ENCODE measurements at places on chromosomes 12 and 14. TPM values are rescaled to one million over a fixed set of nuclear protein-coding genes. Genes with fewer than 3 reads are reported as not detected.

The PNN gene
- 24.4 TPM for total RNA-seq

DNA sequence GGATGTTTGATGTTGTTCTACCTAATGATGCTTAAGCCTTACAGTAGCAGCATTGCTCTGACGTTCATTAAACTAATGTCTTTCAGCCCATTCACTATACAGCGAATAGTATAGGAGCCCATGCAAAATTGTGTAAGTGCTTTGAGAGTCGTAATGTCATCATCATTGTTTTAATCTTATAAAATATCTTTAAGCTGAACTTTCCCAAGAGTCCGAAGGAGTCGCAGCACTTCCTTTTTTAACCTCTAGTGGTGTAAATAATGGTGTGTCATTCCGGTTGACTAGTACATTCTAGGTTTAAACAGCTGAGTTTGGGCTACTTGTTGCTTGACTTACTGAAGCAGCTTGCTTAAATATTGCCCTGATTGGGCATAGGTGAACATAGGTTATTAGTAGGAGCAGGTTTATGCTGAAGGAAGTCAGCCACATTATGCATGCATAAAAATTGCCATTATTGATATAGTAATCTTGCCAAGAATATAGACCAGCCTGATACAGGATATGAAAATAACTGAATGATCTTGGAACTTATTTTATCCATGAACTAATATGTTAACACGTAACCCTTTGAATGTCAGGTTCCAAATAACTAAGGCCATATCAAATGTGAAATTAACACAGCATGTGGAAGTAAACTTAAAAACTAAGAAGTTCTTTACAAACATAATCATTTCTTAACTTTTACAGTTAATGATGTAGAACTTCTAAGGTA, 2.6 kb downstream of the WNK1 start:
- H3K4me1 ChIP-seq = peaks cover 54% of the 10 kb centered on the region
- peak overlapping the region; percentile 95 for H3K27ac ChIP-seq
- peak overlapping the region; percentile 96 for H3K4me3 ChIP-seq
- H3K27me3 ChIP-seq = no peaks in the 10 kb centered on the region

DNA sequence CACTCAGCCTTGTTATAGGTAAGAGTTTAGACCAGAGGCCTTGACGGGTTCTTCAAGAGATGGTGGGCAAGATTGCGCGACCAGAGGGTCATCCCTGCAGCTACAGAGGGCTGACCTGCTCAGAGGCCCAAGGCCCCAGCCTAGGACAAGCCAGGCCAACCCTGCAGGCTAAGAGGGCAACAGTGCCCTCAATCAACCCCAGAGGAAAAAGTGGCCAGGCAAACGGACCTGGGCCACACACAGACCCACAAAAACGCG, 1.3 kb downstream of the SSH1 start:
- H3K4me1 ChIP-seq = peaks cover 61% of the 10 kb centered on the region
- no peaks in the 10 kb centered on the region for H3K36me3 ChIP-seq
- peak overlapping the region; percentile 100 for H3K27ac ChIP-seq
- no peaks in the 10 kb centered on the region for H3K27me3 ChIP-seq
- peak overlapping the region; percentile 98 for H3K4me3 ChIP-seq

The CLSTN3 gene
- total RNA-seq = 5.1 TPM

GRCh38 chr12:121033625-121034349, 5.3 kb downstream of the OASL start:
- peaks cover 3% of the 10 kb centered on the region for H3K4me1 ChIP-seq
- H3K4me3 ChIP-seq = no peak overlapping the region
- no peak overlapping the region for H3K27ac ChIP-seq
- H3K27me3 ChIP-seq = peaks cover 3% of the 10 kb centered on the region
- H3K36me3 ChIP-seq = no peaks in the 10 kb centered on the region
- DNase-seq = no peak

The TMPRSS12 gene
- total RNA-seq = not detected

DNA sequence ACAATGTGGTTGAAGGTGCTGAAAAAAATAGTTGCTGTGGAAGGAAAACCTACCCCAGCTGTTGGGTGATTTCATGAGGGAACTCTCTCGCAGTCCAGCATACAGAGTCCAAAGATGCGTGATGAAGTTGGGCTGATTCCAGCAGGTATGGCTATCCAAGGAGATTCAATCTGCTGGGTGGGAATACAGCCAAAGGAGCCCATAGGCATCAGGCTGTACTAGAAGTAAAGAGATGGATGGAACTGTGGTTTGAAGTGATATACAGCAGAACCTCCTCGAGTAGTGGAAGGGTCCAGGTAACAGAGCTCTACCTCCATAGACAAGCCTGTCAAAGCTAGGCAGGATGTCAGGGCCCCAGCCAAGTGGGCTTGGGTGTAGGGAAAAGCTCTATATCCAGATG, 11.5 kb upstream of the TMTC2 start:
- H3K27ac ChIP-seq = no peak overlapping the region
- no peaks in the 10 kb centered on the region for H3K27me3 ChIP-seq
- DNase-seq = no peak
- H3K4me1 ChIP-seq = no peaks in the 10 kb centered on the region
- no peak overlapping the region for H3K4me3 ChIP-seq
- H3K36me3 ChIP-seq = no peaks in the 10 kb centered on the region

GRCh38 chr12:93676408-93677194, 574 bp upstream of the CRADD start:
- no peak for DNase-seq
- no peaks in the 10 kb centered on the region for H3K36me3 ChIP-seq
- peak overlapping the region; percentile 69 for H3K4me3 ChIP-seq

GRCh38 chr14:87109271-87109670, 883.7 kb downstream of the GALC start:
- H3K4me3 ChIP-seq = no peak overlapping the region
- H3K4me1 ChIP-seq = no peaks in the 10 kb centered on the region
- no peak overlapping the region for H3K27ac ChIP-seq
- H3K36me3 ChIP-seq = no peaks in the 10 kb centered on the region
- no peaks in the 10 kb centered on the region for H3K27me3 ChIP-seq
- DNase-seq = no peak

- H3K27ac ChIP-seq = no peak overlapping the region
- no peak for DNase-seq
- H3K27me3 ChIP-seq = peaks cover 3% of the 10 kb centered on the region
- H3K4me1 ChIP-seq = no peaks in the 10 kb centered on the region
These were observed 13.1 kb upstream of the TMEM119 start for GRCh38 chr12:108610856-108611605.

The E2F7 gene
- not detected for total RNA-seq

- H3K27me3 ChIP-seq = no peaks in the 10 kb centered on the region
- no peak overlapping the region for H3K27ac ChIP-seq
- no peaks in the 10 kb centered on the region for H3K4me1 ChIP-seq
- H3K4me3 ChIP-seq = no peak overlapping the region
- H3K36me3 ChIP-seq = no peaks in the 10 kb centered on the region
These were observed 35.5 kb downstream of the BORCS5 start for GRCh38 chr12:12392413-12392812.

The HCAR1 gene
- 0.13 TPM for total RNA-seq

DNA sequence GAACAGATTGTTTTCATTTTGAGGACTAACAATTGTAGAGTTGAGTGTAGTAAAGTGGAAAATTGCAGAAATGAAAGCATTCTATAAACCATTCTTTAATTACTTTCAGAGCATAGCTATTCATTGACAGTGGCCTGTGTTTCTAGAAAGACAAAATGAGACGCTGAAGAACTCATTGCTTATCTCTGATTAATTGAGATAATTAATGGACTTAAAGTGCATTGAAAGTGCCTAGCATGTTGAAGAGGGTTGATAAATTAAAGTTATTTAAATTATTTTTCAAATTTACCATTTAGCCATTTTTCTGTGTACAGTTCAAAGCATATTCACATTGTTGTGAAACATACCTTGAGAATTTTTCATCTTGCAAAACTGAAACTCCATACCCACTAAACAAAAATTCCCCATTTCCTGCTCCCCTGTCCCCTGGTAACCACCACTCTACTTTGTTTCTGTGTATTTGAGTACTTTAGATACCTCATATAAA, 57.4 kb downstream of the DAAM1 start:
- no peak overlapping the region for H3K4me3 ChIP-seq
- no peak for DNase-seq
- H3K27me3 ChIP-seq = no peaks in the 10 kb centered on the region
- no peaks in the 10 kb centered on the region for H3K4me1 ChIP-seq
- no peak overlapping the region for H3K27ac ChIP-seq

DNA sequence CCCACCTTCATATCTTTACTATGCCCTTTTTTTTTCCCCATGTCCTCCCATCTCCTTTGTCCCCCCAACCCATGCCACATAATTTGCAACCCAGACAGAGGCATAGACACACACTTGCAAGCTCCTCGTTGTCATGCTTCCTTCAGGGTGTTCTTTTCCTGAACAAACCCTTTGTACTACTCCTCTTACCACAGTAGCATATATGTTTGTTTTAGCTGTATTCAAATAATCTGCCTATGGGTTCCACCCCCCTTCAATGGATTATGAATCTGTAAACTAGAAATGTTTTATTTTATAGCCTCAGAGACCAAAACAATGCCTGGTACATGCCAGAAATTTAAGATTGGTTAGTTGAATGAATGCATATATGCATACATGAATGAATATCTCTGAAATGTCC, 307.1 kb upstream of the E2F7 start:
- H3K27ac ChIP-seq = no peak overlapping the region
- no peak for DNase-seq
- H3K36me3 ChIP-seq = no peaks in the 10 kb centered on the region
- H3K4me1 ChIP-seq = no peaks in the 10 kb centered on the region
- no peak overlapping the region for H3K4me3 ChIP-seq

- H3K27ac ChIP-seq = no peak within 1 kb of the TSS
- no peaks in the 10 kb centered on the region for H3K4me1 ChIP-seq
- H3K27me3 ChIP-seq = no peaks in the 10 kb centered on the region
These were observed at the start of gene CD69 for GRCh38 chr12:9760699-9761418. Gene CD69, minus strand, starts transcription at chr12:9760901. Its CDS starts 81 bp downstream, at chr12:9760820.

The CKAP4 gene
- total RNA-seq = 24.4 TPM

The CEP170B gene
- total RNA-seq = 6.3 TPM

- no peak overlapping the region for H3K4me3 ChIP-seq
- DNase-seq = no peak
- H3K27me3 ChIP-seq = no peaks in the 10 kb centered on the region
- no peaks in the 10 kb centered on the region for H3K36me3 ChIP-seq
- H3K27ac ChIP-seq = no peak overlapping the region
These were observed 27.8 kb downstream of the CNOT2 start for GRCh38 chr12:70271025-70271424.

The CBLN3 gene
- 0.84 TPM for total RNA-seq

GRCh38 chr12:13090054-13090453, 13.4 kb downstream of the GSG1 start:
- H3K4me1 ChIP-seq = no peaks in the 10 kb centered on the region
- H3K27ac ChIP-seq = no peak overlapping the region
- no peaks in the 10 kb centered on the region for H3K27me3 ChIP-seq
- no peak for DNase-seq
- no peaks in the 10 kb centered on the region for H3K36me3 ChIP-seq
- H3K4me3 ChIP-seq = no peak overlapping the region

DNA sequence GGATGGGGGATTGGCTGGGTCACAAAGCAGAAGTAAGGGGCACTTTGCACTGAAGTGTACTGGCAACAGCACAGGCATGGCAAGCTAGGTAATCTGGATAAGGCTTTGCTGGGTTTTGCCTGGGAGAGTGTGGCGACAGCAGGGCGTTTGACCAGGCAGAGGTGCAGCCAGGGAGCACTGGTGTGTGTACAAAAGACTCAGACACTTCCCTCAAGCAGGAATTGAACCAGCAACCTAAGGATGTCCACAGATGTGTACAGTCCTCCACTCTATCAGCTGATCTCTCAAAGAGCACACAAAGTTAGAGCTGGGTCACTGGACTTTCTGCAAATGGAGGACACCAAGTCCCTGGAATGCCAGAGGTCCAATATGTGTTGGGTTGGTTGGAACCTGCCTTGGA, 15.4 kb upstream of the RNASE4 start:
- DNase-seq = no peak
- no peaks in the 10 kb centered on the region for H3K4me1 ChIP-seq
- no peak overlapping the region for H3K4me3 ChIP-seq

All from psoas muscle (tissue), 8 donors.